Kidney (tissue), 22 donors: ENCODE measurements at places on chromosomes 12 and 14. TPM values are rescaled to one million over a fixed set of nuclear protein-coding genes. Genes with fewer than 3 reads are reported as not detected.

GRCh38 chr12:75720812-75721641 is 209.6 kb upstream of the KRR1 start:
- no peak for DNase-seq

GRCh38 chr14:80615831-80616230 is 325.7 kb downstream of the CEP128 start:
- no peak for DNase-seq

DNA sequence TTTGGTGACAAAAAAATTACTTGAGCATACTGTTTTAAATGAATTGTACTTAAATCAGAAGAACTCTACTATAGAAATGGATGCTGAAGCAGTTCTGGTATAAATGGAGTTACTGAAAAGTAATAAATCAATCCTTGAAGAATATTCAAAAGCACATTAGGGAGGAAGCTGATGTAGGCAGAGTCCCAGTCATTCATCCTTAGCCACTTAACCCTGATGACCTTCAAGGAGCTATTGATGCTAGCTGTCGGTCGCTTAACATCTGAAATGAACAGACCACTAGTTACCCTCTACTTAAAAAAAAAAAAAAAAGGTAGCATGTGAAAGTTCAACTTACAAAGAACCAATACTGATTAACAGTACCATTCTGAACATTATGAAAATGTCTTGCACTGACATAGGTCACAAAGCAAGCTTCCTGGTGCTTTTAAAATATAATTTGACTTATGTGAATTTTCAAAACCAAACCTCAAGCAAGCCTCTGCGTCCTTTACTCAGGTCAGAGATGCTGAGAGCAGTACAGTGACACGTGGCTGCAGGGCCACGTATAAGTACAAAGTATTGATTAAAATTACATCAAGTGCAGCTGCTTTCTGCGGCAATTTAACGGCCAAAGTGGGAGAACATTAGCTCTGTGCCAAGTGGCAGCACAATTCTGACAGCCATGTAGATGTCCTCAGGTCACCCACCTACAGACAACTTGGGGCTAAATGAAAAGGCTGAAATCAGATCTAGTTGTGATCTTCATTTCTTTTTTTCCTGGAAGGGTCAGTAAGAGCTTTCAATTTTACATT is 18.1 kb downstream of the PPM1H start:
- no peak for DNase-seq

- DNase-seq, result no peak
These were observed 51.3 kb upstream of the DICER1 start for GRCh38 chr14:95208598-95208997.

FMNL3 gene
- 6.3 TPM for polyA plus RNA-seq

GLI1 gene
- 1.4 TPM for polyA plus RNA-seq

GRCh38 chr14:100239211-100239839 is 381 bp downstream of the YY1 start:
- DNase-seq, result no peak

DNA sequence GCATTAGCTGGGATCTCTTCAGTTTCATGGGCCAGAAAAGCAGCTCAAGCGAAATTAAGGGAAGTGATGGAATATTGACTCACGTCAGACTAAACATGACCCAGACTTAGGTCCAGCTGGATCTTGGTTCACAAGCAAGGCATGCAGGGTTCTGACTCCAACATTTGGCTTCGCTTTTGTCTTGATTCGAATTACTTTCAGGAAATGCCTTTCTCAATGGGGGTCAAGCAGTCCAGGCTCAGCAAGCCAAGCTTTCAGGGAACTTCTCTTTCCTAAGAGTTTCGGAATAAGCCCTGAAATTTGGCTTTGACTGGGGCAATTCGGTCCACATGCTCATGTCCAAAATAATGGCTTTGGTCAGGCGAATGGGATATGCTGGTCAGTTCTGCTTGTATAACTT is 678.7 kb upstream of the TMEM132C start:
- no peak for DNase-seq

DNA sequence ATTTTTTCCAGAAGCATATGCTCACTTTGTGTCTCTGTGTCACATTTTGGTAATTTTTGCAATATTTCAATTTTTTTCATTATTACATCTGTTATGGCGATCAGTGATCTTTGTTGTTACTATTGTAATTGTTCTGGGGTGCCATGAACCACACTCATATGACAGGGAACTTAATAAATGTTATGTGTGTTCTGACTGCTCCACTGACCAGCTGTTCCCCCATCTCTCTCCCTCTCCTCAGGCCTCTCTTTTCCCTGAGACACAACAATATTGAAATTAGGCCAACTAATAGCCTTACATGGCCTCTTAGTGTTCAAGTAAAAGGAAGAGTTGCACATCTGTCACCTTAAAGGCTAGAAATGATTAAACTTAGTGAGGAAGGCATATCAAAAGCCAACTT is 46.0 kb downstream of the SCN8A start:
- DNase-seq, result no peak

DNA sequence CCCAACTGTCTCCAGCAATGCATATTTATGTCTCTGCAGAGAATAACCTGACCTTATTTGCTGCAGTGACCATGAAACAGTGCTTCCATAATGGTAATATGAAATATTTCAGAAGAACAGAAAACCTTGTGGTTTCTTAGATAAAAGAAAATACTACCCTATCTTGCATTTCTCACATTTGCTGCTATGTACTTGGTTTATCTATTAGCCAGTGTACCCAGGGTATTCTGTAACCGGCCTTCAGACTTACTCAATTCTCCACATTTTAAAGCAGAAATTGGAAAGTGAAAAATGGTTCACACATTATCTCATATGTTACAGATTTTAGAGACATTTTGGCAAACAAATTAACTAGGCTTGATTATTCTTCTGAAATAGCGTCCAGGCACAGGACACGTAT is 57.9 kb upstream of the CCDC91 start:
- no peak for DNase-seq

RDH12 gene
- polyA plus RNA-seq, result 10.0 TPM

GRCh38 chr14:86672080-86672479 is 1142.1 kb downstream of the FLRT2 start:
- no peak for DNase-seq

- no peak for DNase-seq
These were observed 2.8 kb downstream of the TSHR start for GRCh38 chr14:80958226-80958625.

ISM2 gene
- 0.80 TPM for polyA plus RNA-seq

GPD1 gene
- polyA plus RNA-seq, result 139 TPM

DNA sequence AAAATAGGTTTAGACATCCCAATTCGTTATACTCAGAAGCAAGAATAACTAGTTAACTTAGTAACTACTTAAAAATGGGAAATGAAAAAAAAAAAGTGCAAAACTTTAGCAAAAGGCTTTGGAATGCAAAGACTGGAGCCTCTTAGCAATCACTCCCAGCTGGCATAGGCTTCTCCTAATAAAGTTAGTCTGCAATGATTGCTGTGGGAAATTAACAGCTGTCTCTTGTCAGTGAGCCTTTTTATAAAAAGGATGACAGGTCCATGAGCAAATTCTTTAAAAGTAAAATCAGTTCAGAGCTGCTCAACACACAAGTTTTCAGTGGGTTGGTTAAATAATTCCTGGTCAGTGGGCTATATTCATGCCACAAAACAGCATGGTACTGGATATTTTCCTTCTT is 7.4 kb upstream of the SYCP3 start:
- DNase-seq, result peak; percentile 13

DNA sequence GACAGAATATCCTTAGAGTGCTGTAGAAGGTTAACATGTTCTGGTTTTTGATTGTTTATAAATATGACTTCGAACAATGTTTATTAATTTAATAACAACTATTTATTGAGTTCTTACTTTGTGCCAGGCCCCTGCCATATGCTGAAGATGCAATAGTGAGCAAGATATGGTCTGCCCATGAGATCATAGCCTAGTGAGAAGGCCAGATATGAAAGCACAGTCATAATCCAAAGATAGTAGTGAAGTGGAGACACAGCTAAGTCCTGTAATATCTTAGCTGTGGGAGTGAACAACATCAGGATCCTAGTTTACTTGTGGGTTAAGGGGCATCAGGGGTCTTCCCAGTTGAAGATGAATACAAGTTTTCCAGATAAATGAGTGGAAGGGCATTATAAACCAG is 189.4 kb upstream of the FBXO33 start:
- no peak for DNase-seq

GRCh38 chr12:57460468-57460784 is 841 bp downstream of the GLI1 start:
- no peak for DNase-seq

ATN1 gene
- polyA plus RNA-seq, result 34.2 TPM

SERPINA10 gene
- polyA plus RNA-seq, result not detected

DNA sequence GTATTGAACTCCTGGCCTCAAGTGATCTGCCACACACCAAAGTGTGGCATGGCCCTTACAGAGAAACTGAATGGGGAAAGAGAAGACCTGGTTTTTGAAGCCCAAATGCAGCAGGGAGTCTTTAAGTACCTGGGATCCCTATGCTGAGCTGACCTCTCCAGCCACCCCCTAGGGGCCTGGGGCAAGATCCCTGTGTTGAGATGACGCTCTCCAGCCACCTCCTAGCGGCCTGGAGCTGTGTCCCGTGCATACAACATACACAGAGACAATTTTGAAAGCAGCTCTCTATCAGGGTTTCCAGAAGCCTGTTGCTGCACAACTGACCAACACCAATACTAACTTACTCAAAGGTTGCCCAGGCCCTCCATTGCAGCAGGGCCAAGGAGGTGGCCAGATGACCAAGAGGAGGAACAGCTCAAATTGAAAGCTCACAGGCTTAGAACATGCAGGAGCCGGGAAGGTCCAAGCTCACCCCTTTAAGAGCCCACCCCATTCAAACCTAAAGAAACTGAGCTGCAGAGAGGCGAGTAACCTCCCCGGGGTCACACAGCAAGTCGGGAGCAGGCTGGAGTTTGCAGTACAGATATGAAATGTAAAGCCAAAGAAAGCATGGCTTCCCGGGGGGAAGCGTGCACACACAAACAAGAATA is 31.5 kb downstream of the TTC7B start:
- DNase-seq, result no peak

- DNase-seq, result no peak
These were observed 12.6 kb downstream of the RCOR1 start for GRCh38 chr14:102605029-102605428.

GRCh38 chr12:32777691-32778175 is 22.0 kb upstream of the YARS2 start:
- DNase-seq, result no peak

GRCh38 chr12:101859664-101860607 is 17.4 kb upstream of the DRAM1 start:
- DNase-seq, result no peak

- no peak for DNase-seq
These were observed 38.1 kb upstream of the SLC2A13 start for GRCh38 chr12:40144023-40144422.

DNA sequence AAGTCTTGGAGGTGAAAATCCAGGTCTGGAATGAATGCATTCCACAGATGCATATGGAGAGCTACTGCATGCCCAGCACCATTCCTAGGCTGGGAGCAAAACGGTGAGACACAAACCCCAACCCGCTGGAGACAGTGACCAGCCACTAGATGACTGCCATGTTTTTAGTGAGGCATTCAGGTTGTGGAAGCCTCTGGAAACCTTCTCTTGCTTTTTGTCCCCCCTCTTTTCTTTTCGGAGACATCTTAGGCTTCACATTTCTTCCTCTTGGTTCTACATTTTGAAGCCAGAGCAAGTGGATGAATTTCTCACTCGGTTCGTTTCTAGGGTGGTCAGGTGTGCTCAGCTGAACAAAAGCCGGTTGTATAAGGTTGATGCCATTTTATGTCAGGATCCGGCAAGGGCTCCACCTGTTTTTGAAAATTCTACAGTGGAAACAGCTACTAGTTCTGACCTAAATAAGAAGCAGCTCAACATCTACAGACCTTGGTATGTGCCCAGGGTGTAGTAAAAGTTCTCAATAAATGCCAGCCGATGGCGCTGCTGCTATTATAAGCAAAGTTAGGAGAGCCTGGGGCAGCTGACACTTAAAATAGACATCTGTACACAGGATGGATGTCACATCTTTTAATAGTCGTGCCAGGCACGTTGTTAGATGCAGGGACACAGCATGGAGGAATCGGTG is 1.8 kb upstream of the ZNF839 start:
- DNase-seq, result no peak

DNA sequence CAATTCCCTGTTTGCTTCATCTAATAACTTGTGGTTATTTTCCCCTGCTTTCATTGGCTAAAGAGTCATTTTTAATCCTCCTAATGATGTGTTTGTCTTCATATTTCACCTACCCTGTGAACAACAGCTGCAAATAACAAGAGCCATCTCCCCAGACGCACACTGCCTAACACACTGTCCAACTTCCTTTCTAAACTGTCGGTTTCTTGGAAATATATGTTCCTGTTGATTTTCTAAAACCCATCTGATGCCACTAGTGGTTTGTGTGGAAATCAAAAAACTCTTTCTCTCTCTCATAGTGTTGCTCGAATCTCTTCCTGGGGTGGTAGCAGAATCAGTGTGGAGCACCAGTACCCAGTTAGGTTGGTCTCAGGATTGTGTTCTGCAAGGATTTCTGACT is 226.9 kb downstream of the EPS8 start:
- no peak for DNase-seq

DNA sequence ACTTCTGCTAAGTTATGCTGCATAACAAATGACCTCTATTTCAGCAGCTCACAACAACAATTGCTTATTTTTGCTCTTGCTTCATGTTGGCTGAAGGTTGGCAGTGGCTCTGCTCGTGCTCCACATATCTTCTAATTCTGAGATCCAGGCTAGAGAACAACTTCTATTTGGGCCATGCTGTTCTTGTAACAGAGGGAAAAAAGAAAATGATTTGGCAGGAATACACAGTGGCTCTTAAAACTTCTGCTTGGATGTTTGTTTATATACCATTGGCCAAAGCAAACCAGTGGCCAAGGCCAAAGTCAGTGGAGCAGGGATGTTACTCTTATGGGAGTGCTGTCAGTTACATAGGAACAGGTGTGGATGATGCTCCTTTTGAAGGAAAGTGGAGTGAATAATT is 32.1 kb downstream of the GPHN start:
- DNase-seq, result no peak
